ENCODE measurements at places on chromosomes 7 and 10.
A peak's percentile ranks its signal among the peaks of the same experiment; 100 is the strongest.

DNA sequence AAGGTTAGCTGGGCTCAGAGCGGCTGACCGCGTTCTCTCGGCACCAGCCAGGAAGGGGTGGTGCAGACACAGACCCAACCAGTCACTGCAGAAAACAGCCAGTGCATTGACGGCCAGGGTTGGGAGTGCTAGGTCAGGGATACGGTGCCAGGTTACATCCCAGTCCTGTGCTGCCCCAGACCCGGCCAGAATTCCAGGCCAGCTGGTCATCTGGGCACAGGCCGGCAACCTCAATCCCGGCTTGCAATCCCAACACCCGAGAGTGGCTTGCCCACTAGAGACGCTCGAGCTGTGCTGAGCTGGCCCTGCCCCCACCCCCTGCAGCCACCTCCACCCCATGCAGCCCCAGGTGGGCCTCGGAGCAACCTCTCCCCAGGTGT is 3.8 kb downstream of the PRAP1 start:
- DNase-seq: no peak

- DNase-seq: no peak
Measured at GRCh38 chr10:86063341-86063740, 303.3 kb downstream of the GRID1 start.

- DNase-seq: no peak
Measured at GRCh38 chr7:128011131-128011661, 20.0 kb downstream of the LRRC4 start.

DNA sequence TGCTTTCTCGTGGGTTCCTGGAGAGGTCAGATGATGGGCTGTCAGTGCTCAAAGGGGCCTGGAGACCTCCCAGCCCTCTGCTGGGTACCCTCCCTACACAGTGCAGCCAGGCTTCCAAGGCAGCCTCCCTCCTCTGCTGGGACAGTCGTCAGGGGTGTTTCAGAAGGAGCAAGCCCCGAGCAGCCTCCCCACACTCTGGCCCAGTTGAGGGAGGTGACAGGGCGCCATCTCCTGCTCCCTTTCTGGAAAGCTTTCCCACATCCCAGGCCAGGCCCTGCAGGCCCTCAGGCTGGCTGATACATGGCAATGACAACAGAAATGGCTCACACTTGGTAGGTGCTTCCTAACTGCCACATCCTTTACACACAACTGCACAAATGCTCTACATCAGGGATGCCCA is 32.1 kb downstream of the KCNMA1 start:
- peak; percentile 44 for DNase-seq

DNA sequence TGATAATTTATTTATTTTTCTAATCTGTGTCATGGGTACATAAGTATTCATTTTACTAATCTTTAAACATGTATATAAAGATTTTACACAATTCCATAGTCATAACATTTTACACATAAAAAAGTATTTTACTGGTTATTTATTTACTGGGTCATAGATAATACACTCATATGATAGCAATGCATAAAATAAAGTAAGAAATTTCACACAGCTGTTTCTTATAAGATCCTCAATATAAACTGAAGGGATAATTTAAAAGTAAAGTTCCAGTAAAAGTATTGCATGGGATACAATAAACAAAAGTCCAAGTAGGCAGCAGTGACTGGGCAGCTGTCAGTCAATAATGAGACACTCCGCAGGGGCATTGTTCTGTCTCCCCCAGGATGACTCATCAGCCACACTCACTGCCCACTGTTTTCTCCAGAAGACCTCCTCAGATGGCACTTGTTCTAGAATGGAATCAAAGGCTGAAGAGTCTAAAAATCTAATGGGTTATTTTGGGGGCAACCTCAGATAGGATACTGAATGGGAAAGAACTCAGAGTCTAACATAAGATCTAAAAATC is 32.7 kb downstream of the DPY19L1 start:
- peak; percentile 17 for DNase-seq

DNA sequence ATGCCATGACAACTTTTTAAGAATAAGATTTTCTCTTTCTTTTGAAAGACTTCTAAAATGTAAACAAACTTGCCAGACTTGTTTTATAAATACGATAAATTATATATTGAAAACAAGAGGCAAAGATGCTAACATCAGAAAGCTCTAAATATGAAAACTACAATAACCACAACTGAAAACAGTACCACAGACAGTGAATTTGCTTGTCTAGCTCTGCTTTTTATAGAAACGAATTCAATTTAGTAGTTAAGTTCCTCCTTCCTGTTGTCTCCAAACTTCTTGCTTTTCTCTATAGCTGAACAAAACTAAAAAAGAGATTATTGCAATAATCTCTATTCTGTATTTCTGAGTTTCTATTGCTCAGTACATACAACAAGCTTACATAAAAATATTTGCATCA is 147.4 kb downstream of the CALCR start:
- DNase-seq: no peak

DNA sequence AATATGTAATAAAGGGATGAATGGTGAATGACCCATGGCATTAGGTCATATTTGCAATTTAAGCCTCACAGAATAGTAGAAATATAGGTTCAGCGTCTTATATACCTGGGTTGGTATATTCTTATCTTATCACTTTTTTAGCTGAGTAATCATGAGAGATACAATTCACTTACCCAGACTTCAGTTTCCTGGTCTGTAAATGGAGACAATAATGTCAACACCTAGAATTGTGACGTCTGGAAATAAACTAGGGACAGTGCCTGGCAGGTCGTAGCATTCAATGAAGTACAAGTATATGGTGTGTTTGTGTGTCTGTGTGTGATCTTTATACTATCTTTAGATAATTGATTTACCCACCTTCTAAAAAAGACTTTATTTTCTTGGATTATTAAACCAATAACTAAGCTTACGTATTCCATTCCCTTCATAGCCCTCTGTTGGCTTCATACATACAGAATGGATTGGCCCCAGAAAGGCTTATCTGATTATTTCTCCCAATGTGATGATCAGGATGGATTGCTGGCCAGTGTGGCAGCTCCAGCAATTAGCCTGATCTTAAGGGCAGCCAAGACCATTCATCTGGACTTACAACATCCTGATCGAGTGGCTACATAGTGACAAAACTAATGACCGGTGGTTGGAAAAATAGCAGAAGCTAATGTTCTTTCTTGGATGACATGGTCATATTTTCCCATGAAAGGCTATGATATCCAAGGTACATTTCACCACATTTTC is 121.2 kb upstream of the NPVF start:
- no peak for DNase-seq

DNA sequence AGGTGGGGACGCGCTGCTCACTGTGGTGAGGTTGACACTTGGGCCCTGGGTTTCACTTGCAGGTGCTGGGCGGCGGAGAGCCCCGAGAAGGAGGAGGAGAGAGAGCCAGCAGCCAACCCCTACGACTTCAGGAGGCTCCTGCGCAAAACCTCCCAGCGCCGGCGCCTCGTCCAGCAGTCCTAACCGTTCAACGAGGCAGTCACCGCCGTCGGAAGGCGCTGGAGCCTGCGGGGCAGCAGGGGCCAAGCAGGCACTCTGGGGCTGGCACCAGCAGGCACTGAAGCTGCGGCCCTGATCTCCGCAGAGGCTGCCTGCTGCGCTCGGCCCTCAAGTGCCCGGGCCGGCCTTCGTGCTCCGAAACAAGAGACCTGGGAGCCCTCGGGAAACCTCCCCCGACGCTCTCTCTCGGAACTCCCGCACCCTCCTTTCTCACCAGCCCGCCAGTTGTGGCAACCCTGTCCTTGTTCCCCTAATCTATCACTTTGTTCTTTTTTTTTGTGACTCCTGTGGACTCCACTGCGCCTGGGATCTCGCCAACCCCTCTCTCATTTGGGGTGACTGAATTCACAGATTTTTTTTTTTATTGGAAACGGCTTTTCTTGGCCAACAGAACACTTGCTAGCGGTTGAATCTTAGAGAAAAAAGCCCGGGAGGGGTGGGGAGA is 4.7 kb upstream of the GAD2 start:
- DNase-seq: no peak

- no peak for DNase-seq
Measured at GRCh38 chr10:27341001-27341400, 100.4 kb upstream of the ACBD5 start.

GRCh38 chr7:134420424-134421125 is 38.3 kb downstream of the AKR1B1 start:
- peak; percentile 47 for DNase-seq

DNA sequence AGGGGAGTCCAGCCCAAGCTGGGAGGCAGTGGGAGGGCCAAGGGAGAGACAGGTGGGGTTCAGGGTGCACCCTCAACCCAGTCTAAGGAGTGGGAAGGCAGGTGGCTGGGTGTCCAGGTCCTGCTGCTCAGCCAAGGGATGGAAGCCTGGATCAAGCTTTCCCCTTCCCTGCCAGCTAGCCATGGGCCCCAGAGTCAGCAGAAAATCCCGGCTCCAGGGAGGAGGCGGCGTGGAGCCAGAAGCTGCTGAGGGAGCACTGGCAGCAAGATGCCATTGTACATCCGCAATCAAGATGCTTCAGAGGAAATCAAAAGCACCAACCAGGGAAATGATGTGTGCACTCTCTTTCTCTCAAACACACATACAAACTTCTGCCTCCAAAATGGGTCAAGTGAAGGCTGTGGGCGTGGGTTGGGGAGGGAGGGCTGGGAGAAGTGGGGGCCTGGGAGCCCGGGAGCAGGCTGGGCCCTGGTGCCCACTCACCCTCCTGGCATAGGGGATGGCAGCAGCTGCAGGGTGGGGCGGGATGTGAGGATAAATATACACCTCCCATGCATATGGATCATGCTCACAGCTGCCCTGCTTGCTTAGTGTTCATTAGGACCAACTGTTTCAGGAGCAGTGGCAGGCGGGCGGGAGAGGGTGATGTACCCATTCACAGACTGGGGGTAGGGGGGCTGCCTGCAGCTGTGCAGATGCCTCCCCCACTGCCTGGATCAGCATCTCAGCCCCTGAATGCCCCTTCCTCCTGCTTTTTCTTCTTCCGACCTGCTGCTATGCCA is 24.2 kb downstream of the TRIM8 start:
- no peak for DNase-seq

DNA sequence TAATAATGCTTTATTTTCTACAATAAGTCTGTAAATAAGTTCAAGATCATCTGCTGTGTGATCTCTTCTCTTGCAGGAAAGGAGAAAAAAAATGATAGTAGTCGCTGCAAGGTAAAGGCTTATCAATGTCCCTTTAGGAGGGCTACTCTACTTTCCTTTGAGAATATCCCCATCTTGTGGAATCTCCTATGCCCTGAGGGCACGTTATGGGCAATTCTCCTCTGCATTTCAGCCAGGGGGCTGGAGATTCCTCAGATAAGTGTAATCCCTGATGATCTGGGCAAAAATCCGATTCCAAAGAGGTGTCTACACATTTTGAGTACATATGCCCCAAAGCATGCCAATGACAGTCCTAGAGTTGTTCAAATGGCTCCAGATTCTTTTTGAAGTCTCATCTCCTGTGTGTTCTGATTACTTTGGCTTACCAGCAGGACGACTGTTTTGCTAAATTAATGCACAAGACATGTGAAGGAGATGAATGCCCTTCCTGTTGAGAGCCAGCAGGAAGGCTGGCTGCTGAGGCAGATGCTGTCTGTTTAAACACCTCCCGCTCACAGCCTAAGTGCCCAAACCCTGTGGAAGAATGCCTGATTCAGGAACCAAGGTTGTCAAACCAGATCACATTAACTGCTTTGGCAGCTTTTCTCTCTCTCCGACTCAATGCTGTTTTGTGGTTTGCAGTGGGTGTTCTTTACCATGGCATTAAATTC is 171.2 kb upstream of the COL1A2 start:
- DNase-seq: peak; percentile 63

Measured in fibroblast of skin of abdomen (primary cell).